ENCODE measurements at places on chromosomes 5 and 9. TPM values are rescaled to one million over a fixed set of nuclear protein-coding genes. Genes with fewer than 3 reads are reported as not detected.
A peak's percentile ranks its signal among the peaks of the same experiment; 100 is the strongest.

- peak; percentile 1 for DNase-seq
These were observed 98.2 kb downstream of the CSNK1G3 start for GRCh38 chr5:123610209-123610608.

Gene HSD17B3
- 0.37 TPM for total RNA-seq

DNA sequence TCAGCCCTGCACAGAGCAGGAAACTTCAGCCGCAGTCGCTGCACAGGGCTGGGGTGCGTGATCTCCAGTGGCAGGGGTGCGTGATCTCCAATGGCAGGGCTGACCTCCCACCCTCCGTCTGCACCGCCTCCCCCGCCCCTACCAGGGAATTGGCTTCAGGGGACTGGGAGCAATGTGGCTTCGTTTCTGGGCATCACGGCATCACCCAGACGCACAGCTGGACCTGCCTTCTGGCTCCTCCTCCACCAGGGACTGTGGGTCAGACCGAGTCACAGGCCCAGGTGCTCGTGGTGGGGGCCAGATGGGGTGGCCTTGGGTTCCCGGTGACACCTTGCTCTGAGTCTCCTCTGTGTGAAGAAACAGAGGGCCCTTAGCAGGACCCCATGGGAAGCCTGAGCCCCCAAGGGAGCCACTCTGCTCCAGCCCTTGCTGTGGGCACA is 51.1 kb downstream of the AHRR start:
- no peak for DNase-seq

- DNase-seq, result no peak
These were observed 1.0 kb upstream of the DPYSL3 start for GRCh38 chr5:147510885-147511284.

GRCh38 chr9:20987521-20987920 is 43.9 kb downstream of the HACD4 start:
- no peak for DNase-seq

DNA sequence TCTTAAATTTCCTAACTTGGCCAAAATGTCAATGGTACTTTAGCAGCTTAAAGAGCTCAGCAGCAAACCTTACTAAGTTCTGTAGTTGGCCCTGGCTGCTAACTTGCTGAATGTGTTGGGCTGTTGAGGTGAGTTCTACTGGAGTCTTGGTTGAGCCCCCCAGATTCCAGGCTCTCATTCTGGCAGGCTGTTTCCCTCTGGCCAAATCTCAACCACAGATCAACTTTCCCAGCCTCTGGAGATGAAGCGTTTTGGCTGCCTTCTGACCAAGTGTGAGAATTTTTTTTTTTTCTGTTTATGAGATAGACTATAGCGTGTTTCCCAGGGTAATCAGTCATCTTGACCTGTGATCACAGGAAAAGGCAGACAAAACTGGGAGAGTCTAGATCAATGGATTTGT is 343.7 kb downstream of the EBF1 start:
- DNase-seq, result no peak

Gene SGCD
- total RNA-seq, result 0.43 TPM

DNA sequence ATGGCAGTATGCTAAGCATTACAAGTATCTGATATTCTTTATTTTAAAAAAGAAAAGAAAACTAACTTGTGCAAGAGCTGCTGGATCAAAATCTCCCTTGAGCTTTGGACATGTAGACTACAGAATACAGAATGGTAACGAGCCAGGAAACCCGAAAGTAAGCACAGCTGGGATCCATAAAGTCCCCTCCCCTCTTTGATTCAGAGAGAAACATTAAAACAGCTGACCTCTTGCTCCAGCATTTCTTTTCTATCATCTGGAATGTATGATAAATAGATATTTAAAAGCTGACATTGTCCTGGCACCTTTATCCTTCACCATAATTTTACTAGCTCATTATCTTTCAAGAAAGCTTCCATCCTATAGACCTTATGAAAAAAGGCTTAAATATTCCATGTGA is 28.2 kb upstream of the LPAR1 start:
- no peak for DNase-seq

Gene LCN1
- not detected for total RNA-seq

DNA sequence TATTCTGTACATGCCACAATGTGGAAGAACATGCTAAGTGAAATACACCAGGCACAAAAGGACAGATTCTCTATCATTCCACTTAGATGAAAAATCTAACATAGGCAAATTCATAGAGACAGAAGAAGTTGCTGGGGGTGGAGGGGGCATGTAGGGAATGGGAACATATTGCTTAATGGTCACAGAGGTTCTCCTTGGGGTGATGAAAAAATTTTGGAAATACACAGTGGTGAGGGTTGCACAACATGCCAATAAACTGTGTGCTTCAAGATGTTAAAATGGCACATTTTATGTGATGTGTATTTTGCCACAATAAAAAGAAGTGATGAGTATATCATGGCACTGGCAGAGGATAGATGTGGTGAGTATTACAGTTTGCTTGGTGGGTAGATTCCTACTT is 111.9 kb downstream of the SUSD1 start:
- DNase-seq, result no peak

DNA sequence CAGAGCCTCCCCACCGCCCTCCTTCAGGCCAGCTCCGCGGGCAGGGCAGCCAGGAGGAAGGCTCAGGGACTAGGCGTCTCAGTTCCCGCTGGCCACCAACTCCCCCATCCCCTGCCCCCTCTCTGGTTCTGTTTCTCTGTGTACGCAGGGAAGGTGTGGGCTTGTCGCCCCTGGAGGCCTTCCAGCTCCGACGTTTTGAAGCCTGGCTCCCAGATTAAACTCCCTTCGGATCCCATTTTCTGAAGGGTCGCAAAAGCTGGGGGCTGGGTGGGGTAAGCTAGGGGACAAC is 346 bp downstream of the ATOX1 start:
- DNase-seq, result no peak

- DNase-seq, result no peak
These were observed 77.2 kb downstream of the FBXL7 start for GRCh38 chr5:15577132-15577531.

DNA sequence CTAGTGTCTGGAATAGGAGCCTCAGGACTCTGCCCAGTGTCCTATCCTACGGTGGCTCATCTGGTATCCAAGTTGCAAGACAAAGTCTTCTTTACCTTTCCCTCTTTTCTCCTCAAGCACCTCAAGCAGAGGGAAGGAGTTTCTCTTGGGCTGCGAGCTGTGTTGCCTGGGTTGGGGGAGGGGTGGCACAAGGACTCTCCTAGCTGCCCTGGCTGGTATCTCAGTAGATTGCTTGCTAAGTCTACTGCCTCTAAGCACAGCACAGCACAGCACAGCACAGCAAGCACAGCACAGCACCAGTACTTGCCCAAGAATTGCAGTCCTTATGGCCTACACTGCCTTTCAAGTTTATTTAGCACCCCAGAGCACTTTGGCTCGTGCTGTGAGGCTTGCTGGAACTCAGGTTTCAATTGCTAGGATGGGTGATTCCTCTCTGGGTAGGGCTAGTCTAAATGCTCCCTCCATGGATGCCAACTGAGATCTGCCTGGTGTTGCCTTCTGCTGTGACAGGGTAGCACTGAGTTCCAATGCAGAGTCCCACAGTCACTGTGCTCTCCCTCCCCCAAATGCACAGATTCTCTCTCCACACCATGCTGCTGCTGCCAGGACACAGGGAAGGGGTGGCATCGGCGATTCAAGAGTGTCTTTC is 213.1 kb upstream of the POU5F2 start:
- DNase-seq, result no peak

Gene CCDC180
- 0.03 TPM for total RNA-seq

DNA sequence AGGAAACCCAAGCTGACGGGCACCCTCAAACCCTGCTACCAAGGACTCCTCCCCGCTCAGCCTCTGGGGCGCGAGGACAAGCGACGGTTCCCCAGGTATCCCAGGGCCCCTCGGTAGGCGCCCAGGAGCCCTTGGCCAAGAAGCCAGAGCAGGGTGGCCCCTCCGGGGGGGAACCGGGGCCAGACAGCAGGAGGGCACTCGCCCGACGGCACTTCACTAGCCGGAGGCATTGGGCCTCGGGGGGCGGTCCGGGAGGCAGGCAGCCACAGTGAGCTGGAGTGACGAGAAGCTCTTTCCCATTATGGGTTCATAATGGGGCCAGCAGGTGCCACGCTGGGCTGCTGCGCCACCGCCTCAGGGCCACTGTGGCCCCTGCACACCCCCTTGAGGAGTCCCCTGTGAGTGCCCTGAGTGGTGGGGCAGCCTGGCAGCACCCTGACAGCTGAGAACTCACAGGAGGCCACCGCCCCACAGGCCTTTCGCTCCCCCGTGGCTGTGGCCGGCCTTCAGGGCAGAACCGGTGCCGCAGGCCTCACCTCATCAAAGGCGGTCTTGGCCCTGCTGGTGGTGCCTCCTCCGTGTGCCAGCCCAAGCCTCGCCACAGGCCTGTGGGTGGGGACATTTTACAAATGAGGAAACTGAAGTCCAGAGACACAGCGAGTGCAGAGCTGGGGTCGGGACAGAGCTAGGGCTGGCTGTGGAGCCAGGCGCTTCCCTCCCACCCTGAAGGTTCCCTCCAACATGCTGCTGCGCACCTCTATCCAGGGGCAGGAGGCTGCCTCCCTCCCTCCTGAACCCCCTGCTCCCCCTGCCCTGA is 68.7 kb downstream of the PSMB7 start:
- DNase-seq, result no peak

All from HT1080 (cell line).